ENCODE measurements at places on chromosomes 5 and 9. TPM values are rescaled to one million over a fixed set of nuclear protein-coding genes. Genes with fewer than 3 reads are reported as not detected.

Gene NCS1
- total RNA-seq = 5.1 TPM

Gene KLF9
- total RNA-seq = 40.6 TPM

Gene HAND1
- 28.0 TPM for total RNA-seq

- H3K36me3 ChIP-seq = no peaks in the 10 kb centered on the region
- H3K4me3 ChIP-seq = no peak overlapping the region
- peaks cover 87% of the 10 kb centered on the region for H3K4me1 ChIP-seq
- H3K27me3 ChIP-seq = no peaks in the 10 kb centered on the region
- H3K27ac ChIP-seq = peak overlapping the region; percentile 17
Observed at GRCh38 chr5:171957591-171958251, 48.7 kb downstream of the FBXW11 start.

DNA sequence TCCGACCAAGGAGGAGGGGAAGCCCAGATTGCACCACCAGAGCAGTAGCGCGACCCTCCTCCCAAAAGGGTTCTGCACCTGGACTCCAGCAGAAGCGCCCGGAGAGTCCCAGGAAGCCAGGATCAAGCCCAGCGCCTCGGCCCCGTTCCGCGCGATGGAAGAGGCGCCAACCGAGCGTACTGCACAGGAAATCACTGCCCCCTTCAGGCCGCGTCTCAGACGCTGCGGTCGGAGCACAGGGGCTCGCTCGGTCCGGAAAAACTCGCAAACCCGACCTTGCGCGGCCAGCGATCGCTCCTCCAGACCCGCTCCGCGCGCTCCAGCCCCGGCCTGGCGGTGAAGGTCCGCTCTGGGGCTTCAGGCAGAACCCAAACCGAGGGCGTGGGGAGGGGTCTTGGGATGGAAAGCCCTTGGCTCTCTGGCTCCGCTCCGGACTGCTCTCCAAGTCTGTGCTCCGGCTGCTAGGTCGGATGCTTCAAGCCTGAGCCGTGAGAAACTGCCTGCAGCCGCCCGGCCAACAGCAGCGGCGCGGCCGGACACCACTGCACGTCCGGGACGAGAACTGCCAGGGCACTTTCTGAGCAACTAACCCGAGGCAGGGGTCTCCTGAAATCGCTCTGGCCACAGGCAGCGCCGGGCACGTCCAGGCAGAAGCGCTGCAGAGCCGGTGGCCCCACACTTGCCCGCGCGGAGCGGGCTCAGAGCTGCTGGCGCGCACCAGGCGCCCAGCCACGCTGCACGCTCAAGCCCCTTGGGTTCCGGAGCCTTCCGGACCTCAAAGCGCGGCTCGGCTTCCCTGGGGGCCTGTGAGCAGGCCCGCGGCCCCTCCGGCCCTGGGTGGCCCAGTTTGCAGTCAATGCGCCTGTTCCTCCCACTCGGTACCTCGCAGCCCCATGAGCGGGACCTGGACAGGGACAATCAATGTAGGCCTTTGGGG is 1.3 kb downstream of the GABBR2 start:
- H3K27ac ChIP-seq = no peak overlapping the region
- peaks cover 13% of the 10 kb centered on the region for H3K27me3 ChIP-seq
- peaks cover 21% of the 10 kb centered on the region for H3K4me1 ChIP-seq
- peak overlapping the region; percentile 30 for H3K4me3 ChIP-seq
- H3K36me3 ChIP-seq = no peaks in the 10 kb centered on the region

- no peaks in the 10 kb centered on the region for H3K27me3 ChIP-seq
- H3K27ac ChIP-seq = peak overlapping the region; percentile 65
- DNase-seq = peak; percentile 67
- no peaks in the 10 kb centered on the region for H3K4me1 ChIP-seq
- H3K36me3 ChIP-seq = no peaks in the 10 kb centered on the region
- H3K4me3 ChIP-seq = no peak overlapping the region
Observed at GRCh38 chr5:154320224-154321089, 125.3 kb upstream of the SAP30L start.

DNA sequence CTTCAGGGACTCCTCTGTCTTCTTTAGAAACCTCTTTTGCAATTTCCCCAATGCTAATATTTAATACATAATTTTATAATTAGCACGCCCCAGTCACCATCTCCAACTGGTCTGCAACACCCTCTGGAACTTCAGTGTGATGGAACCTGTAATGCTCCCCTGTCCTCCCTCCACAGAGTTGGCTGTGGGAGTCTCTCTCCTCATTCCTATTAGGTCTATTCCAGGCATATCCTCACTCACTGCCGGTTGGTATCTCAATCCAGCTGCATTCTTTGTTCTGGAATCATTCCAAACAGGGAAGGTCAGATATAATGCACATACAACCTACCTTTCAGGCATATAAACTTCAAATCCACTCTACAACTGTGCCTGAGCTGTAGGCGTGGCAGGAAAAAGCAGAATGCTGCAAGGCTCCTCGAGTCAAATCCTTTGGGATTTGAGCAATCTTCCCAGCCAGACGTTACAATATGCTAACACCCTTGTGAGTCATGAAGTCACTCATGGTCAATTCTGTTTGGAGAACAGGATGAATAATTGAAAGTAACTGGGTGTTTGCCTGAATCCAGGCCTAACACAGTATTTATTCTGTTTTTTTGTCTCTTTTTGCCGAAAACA is 293.8 kb downstream of the CWC27 start:
- no peaks in the 10 kb centered on the region for H3K27me3 ChIP-seq
- peak; percentile 65 for DNase-seq
- H3K4me1 ChIP-seq = peaks cover 19% of the 10 kb centered on the region
- peak overlapping the region; percentile 35 for H3K27ac ChIP-seq
- H3K4me3 ChIP-seq = no peak overlapping the region

DNA sequence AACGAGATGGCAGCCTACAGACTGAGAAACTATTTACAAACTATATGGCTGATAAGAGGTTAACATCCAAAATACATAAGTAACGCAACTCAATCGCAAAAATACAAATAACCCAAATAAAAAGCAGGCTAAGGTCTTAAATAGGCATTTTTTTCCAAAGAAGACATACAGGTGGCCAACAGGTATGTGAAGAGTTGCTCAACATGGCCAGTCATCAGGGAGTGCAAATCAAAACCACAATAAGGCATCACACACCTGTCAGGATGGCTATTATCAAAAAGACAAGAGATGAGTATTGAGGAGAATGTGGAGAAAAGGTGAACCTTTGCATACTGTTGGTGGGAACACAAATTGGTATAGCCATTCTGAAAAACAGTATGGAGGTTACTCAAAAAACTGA is 73.5 kb downstream of the CAMSAP1 start:
- H3K27ac ChIP-seq = no peak overlapping the region
- no peaks in the 10 kb centered on the region for H3K27me3 ChIP-seq
- H3K4me1 ChIP-seq = no peaks in the 10 kb centered on the region

DNA sequence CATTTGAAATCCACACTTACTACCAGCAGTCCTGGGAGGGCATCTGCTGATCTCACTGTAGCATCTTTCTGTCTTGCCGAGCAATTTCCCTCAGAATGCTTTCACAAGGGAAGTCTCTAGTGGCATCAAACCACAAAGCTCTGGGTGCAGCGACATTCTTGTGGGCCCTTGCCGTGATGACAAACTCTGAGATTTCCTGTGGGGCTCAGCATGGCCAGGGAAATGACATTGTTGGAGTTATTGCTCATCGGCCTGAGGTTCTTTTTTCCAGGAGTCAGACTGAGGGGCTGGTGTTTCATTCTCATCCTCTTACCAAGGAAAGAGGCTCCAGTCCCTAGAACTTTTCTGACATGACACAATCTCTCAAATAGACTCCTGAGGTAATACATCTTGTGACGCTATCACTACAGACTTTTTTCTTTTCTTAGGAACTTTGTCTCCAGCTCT is 51.4 kb downstream of the PFDN1 start:
- H3K27ac ChIP-seq = no peak overlapping the region
- no peaks in the 10 kb centered on the region for H3K27me3 ChIP-seq
- H3K4me1 ChIP-seq = peaks cover 48% of the 10 kb centered on the region
- DNase-seq = no peak

DNA sequence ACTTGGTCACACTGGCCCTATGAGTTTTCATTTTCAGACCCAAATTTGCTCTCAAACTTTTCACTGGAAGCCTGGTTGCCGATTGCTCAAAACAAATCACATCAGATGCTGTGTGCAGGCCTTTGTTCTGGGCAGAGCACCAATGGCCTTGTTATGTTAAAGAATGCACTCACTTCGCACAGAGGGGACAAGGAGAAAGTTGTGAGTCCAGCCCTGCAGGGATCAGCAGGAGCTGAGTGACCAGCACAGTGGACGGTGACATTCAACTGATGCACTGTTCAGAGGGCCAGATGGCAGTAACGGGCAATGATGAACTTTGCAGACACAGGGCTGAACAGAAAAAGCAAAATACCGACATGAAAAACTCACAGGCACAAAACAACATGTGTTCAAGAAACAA is 86.1 kb downstream of the BARX1 start:
- H3K4me3 ChIP-seq = no peak overlapping the region
- H3K36me3 ChIP-seq = no peaks in the 10 kb centered on the region
- H3K4me1 ChIP-seq = no peaks in the 10 kb centered on the region
- no peak overlapping the region for H3K27ac ChIP-seq

- no peaks in the 10 kb centered on the region for H3K27me3 ChIP-seq
- DNase-seq = no peak
- H3K4me3 ChIP-seq = no peak overlapping the region
- no peaks in the 10 kb centered on the region for H3K36me3 ChIP-seq
Observed at GRCh38 chr5:59837071-59837470, 56.5 kb downstream of the PDE4D start.

DNA sequence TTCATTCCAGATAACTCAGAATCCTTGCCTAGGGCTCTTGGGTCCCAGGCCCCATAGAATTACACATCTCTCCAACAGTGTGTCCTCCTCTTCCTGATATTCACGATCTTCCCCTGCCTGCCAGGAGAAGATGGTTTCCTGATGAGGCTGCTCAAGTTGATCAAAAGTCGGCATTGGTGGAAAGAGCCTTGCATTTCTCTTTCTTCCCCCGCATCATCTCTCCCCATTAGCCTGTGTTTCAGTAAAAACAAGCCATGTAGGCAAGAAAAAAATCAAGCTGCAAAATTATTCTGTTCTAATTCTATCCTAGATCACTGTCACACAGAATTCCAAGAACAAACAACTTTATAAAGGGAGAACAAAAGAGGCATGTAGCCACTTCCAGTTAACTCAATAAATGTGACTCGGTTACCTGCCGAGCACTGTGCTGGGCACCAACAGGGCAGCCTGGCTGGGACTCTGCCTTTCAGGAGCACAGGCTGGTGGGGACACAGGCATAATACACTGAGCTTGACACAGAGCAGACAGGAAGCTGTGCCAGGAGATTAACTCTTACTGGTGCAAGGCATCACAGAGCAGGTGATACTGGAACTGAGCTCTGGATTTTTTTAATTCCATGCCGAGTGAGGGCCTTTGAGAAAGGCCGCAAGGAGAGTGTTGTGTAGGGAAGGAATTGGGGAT is 25.6 kb downstream of the TMOD1 start:
- no peak overlapping the region for H3K4me3 ChIP-seq
- peaks cover 56% of the 10 kb centered on the region for H3K4me1 ChIP-seq
- H3K36me3 ChIP-seq = peaks cover 26% of the 10 kb centered on the region
- no peak overlapping the region for H3K27ac ChIP-seq
- DNase-seq = no peak

GRCh38 chr9:7287065-7287464 is 512.5 kb downstream of the DMAC1 start:
- no peak overlapping the region for H3K27ac ChIP-seq
- no peak overlapping the region for H3K4me3 ChIP-seq
- H3K4me1 ChIP-seq = no peaks in the 10 kb centered on the region
- no peaks in the 10 kb centered on the region for H3K36me3 ChIP-seq
- H3K27me3 ChIP-seq = peaks cover 4% of the 10 kb centered on the region

DNA sequence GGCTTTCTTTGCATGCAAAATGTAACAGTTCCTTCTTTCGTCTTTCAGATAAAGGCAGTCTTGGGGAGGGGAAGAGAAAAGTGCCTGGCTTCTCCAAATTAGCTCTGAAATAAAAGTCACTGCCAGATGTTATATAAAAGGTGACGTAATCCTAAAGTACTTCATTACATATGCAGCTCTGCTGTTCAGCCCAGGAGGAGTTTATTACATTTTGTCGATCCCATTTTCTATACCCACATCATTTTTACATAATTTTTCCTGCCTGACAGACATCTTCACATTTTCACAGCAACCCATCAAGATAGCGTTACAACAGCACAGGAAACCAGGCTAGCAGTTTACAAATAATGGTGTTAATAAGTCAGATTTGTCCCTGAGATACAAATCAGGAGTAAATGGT is 86.7 kb upstream of the SLC30A5 start:
- no peak for DNase-seq
- H3K4me3 ChIP-seq = no peak overlapping the region
- H3K27me3 ChIP-seq = no peaks in the 10 kb centered on the region
- no peaks in the 10 kb centered on the region for H3K36me3 ChIP-seq
- no peak overlapping the region for H3K27ac ChIP-seq

GRCh38 chr9:80968611-80969010 is 720.7 kb downstream of the TLE1 start:
- DNase-seq = no peak
- H3K4me3 ChIP-seq = no peak overlapping the region
- no peaks in the 10 kb centered on the region for H3K36me3 ChIP-seq
- H3K27ac ChIP-seq = no peak overlapping the region
- no peaks in the 10 kb centered on the region for H3K4me1 ChIP-seq
- H3K27me3 ChIP-seq = no peaks in the 10 kb centered on the region

DNA sequence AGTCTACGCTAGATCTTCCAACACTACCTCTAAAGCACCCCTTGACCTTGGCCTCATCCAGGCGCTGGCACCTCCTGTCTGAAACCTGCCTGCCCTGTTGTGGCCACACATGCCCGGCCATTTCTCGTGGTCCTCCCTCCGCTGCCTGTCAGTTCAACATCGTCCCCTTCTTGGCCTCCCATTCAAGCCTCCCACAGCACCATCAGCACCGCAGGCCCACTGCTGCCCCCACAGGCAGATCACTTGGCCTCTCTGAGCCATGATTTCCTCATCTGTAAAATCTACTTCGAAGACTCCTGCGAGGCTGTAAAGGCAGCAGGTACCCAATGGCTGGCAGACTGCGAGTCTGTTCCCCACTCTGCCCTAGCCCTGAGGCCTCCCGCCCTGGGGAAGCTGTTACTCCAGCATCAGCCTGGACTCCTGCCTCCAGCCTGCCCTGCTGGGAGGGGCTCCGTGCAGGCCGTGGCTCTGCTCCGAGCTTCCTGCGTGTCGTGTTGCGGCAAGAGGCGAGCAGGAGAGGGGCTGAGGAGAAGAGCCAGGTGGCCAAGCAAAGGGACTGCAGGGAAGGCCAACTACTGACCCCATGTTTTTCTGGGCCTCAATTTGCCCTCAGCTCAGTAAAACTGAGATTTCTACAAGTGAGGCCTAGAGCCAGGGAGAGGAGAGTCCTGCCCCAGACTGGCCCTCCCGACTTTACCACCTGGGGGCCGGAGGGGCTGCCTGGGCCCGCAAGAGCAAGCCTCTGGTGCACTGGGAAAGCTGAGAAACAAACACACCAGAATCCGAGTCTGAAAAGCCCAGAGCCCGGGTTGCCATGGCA is 70.5 kb upstream of the LRRTM2 start:
- H3K4me1 ChIP-seq = peaks cover 48% of the 10 kb centered on the region
- no peak overlapping the region for H3K27ac ChIP-seq
- no peak overlapping the region for H3K4me3 ChIP-seq
- no peaks in the 10 kb centered on the region for H3K36me3 ChIP-seq

All from heart right ventricle (tissue), 16 donors.